ENCODE measurements at places on chromosomes 7 and 10. TPM values are rescaled to one million over a fixed set of nuclear protein-coding genes. Genes with fewer than 3 reads are reported as not detected.

CYP2C9 gene
- not detected for total RNA-seq

TDRD1 gene
- total RNA-seq, result 0.52 TPM

ERCC6 gene
- total RNA-seq, result 24.0 TPM

FRAT1 gene
- total RNA-seq, result 2.1 TPM

ACHE gene
- total RNA-seq, result 36.0 TPM

LIPJ gene
- total RNA-seq, result 0.52 TPM

Measured in skeletal muscle tissue (tissue), 5 donors.